ENCODE measurements at places on chromosomes 13 and 19.

- DNase-seq: no peak
Observed at GRCh38 chr13:109812382-109812781, 26.0 kb upstream of the IRS2 start.

GRCh38 chr13:59459972-59460371 lies 703.8 kb downstream of the DIAPH3 start:
- DNase-seq: no peak

DNA sequence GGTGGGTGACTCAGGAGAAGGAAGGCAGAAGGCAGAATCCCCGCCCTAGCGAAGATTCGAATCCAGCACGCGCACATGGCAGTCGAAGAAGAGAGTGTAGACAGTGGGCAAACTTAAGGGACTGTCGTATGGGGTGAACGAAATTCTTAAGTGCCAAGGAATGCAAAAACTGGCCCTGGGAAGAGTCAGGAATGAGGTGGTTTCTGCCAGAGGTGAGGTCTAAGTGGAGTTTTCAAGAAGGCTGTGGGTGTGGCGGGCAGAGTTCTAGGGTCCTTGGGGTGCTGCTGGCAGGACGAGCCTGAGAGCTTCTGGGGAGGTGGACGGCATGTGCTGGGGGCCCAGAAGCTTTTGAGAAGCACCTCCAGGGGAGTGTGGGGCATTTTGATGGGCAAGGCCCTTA lies 63.9 kb upstream of the RNF113B start:
- no peak for DNase-seq

DNA sequence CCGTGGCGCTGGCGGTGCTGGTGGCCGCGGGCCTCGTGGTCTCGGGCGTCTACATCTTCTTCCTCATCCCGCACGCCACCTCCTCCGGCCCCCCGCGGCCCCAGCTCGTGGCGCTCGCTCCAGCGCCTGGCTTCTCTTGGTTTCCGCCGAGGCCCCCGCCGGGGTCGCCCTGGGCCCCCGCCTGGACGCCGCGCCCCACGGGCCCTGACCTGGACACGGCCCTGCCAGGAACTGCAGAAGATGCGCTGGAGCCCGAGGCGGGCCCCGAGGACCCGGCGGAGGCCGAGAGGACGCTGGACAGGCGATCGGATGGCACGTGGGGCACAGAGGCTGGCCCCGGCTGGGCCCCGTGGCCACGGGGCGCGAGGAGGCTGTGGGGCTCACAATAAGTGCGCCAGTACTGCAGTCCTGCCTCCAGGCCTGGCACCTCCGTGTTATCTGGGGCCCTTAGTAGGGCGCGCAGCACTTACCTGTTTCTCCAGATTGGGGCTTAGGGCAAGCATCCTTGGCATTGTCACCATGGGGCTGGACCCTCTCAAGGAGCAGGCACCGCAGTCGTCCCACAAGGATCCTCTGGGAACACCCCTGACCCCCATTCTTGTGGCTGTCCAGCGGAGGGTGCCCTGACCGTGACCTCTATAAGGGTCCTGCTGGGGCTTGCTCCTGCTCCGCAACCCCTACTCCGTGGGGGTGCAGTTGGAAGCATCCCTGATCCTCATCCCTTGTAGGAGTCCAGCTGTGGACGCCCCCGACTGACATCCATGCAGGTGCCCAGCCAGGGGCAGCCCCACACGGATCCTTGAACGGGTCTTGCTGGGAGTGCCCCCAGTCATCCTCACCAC lies 1.5 kb downstream of the RNF225 start:
- no peak for DNase-seq

GRCh38 chr19:35117799-35118198 lies 2.2 kb downstream of the FXYD3 start:
- no peak for DNase-seq

DNA sequence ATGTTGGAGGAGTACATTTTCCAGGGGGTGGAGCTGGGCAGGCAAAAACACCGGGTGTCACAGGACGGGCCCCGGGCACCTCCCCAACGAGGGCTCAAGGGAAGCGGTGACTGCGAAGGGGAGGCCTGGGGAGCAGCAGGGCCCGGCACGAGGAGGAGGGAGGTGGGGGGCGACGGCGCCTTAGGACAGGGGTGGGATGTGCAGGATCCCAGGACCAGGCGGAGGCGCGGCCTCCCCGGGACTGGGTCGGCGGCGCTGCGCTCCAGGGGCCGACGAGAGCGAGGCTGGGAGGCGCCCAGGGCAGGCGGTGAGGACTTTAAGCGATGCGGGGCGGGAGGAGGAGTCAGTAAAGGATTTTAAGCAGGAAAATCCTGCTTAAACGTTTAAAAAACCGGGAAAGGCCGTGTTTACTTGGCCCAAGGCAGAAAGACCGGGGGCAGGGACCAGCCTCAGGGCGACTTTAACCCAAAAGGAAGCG lies 427 bp downstream of the ZNF160 start:
- DNase-seq: no peak

- DNase-seq: peak; percentile 77
Observed at GRCh38 chr19:2096034-2096479, at the start of gene MOB3A. Gene MOB3A (minus strand): TSS chr19:2096326. CDS start chr19:2078560, 17,766 bp downstream.

GRCh38 chr13:34265046-34265679 lies 447.2 kb downstream of the RFC3 start:
- no peak for DNase-seq

DNA sequence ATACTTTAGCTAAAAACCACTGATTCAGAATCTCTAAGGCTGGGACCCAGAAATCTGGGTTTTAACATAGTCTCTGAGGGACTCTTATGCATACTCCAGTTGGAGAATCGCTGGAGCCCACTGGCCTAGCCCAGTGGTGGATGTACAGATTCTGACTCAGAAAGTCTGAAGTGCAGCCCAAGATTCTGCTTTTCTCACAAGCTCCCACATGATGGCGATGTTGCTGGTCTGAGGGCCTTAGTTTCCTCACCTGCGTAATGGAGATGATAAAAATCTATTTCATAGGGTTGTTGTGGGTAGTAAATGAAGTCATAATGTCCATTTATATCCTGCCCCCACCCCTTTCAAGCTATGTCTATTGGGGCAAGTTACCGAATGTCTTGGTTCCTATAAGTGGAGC lies 7.7 kb upstream of the CDADC1 start:
- no peak for DNase-seq

Measured in GF-D8 (cell line).